ENCODE measurements at places on chromosomes 2 and 18. TPM values are rescaled to one million over a fixed set of nuclear protein-coding genes. Genes with fewer than 3 reads are reported as not detected.

The KYNU gene
- 1.8 TPM for total RNA-seq

DNA sequence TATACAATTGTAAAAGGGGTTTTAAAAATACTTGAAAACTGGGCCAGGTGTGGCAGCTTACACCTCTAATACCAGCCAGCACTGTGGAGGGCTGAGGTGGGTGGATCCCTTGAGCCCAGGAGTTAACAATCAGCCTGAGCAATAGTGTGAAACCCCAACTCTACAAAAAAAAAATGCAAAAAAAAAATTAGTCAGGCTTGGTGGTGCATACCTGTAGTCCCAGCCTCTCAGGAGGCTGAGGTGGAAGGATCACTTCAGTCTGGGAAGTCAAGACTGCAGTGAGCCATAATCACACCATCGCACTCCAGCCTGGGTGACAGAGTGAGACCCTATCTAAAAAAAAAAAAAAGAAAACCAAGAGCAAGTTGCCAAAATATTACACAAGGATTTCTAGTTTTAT is 182.7 kb downstream of the UBE2E3 start:
- no peak for DNase-seq

- DNase-seq, result no peak
These were observed 21.2 kb upstream of the MAP3K20 start for GRCh38 chr2:173054466-173054865.

DNA sequence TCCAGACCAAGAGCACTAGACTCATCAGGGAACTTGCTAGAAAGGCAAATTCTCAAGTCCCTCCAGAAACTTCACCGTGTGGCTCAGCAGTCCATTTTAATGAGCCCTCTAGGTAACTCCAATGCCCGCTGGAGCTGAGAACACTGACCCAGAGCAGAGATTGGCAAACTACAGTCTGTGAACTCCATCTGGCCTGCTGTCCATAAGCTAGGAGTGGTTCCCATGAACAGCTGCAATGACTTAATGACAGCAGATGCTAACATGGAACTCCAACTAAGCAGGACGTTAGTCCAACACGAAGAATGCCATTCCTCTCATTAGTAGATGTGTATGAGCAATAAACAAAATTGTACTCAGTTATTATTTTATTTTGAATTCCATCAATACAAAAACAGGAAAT is 371.9 kb downstream of the STK39 start:
- DNase-seq, result no peak

GRCh38 chr2:6915399-6915798 is 1.8 kb upstream of the RNF144A start:
- DNase-seq, result no peak

The MYCN gene
- total RNA-seq, result 0.37 TPM

DNA sequence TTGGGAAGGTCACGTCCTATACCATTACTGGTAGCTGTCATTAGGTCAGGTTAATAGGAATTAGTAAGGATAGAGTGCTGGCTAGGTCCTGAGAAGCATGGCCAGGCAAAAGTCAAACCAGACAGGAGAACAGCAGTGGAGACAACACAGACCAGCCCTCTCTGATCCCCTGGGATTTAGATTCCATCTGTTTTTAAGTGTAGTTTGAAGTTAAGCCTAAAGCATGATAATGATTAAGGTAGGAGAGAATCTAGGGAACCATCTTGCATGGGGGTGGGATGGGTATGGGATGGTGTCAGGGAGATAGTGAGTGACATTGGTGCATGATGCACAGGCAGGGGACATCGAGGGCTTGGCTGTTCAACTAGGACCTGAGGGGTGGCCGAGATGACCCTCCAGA is 96.6 kb downstream of the MYCN start:
- no peak for DNase-seq

The FEV gene
- total RNA-seq, result not detected

DNA sequence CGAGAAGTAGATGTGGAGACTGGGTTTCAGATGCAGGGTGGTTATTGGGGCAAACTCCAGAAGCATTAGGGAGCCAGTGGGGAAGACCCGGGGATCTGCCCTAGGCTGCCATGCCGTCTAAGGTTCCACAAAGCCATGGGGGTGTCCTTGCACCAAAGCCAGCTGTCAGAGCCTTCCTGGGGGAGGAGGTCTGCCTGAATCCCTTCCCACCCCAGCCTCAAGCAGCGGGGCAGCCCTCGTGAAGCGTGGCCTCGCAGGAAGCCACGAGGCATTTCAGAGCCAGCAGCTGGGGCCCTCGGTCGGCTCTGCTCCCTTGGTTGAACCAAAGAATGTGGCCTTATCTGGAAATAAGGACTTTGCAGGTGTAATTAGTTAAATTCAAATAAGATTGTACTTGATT is 51.2 kb upstream of the UBE2F start:
- DNase-seq, result no peak

GRCh38 chr2:236574424-236575145 is 5.0 kb downstream of the ACKR3 start:
- no peak for DNase-seq

- peak; percentile 46 for DNase-seq
These were observed 569 bp downstream of the PDK1 start for GRCh38 chr2:172556284-172557033.
